Type B pancreatic cell (in vitro differentiated cells): ENCODE measurements at places on chromosomes 5 and 9.
A peak's percentile ranks its signal among the peaks of the same experiment; 100 is the strongest.

DNA sequence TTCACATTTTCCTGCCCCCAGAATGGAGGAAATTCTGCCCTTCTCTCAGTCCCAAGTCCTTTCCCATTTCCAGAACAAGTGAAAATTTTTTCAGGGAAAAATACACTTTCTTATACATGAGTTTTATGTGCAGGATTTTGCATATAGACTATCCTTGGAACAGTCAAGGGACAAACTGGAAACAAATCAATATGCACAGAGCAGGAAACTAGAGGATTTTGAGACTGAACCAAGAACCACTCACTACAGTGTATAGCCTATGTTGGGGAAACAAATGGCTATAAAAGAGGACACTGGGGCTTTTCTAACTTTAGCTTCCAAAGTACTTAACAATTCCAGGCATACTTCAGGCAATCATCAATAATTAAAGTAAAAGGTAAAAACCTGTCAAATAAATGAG lies 1036.1 kb upstream of the ARRDC3 start:
- no peak for DNase-seq

GRCh38 chr9:73536403-73536802 lies 384.7 kb downstream of the ANXA1 start:
- no peak for DNase-seq

- no peak for DNase-seq
Measured at GRCh38 chr5:180719781-180720180, 20.1 kb downstream of the OR2Y1 start.

DNA sequence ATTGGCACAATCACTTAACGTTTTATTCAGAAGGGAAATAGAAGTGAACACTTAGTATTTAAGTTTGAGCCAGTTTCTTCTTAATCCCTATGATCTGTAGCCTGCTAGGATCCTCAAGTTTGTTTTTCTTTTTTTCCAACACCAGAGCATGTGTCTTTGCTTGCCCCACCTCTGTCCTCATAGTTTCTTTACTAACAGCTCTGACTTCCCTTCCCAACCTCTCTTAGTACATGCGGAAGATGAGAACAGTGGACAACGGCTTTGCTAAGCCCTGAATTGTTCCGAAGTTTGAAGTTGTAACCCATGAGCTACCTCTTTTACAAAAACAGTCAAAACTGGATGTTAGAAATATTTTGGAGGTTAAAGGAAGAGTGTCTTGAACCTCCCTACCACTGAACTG lies 61.7 kb upstream of the TAF11L2 start:
- DNase-seq = no peak

GRCh38 chr9:20948703-20949102 lies 82.7 kb downstream of the HACD4 start:
- DNase-seq = no peak

- no peak for DNase-seq
Measured at GRCh38 chr5:127011153-127011552, 19.2 kb downstream of the MARCHF3 start.

- no peak for DNase-seq
Measured at GRCh38 chr5:67222243-67223025, 25.8 kb upstream of the CD180 start.

DNA sequence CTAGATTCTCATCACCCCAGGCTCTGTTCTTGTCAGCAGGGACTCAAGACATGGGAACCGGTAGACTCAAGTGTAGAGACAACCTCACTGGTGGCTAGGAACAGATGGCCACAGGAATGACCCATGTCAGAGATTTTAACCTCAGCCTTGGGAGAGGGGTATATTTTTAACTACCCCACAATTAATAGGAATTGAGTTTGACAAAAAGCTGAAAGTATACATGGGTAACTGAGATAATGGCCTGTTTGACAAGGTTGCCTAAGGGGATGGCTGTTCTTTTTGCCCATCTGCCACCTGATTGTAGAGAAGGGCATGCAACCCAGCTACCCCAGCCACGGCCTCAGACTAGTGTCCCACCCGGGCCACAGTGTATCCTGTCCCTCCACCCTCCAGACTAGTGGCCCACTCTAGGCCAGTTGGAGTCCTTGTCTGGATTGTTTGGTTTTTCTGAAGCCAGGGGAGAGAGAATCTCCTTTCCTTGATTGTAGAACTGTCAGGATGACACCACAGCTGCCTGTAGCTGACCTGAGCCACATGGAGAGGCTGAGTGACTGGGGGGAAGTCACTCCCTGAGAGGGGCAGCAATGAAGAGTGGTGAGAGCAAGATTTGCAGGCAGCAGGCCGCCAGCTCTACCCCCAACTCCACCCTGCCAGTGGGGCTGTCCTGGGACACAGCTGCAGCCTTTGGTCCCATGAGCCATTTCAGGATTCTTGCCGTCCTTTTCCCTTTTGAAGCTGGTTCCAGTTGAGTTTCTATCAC lies 14.6 kb upstream of the ANGPTL2 start:
- peak; percentile 54 for DNase-seq
